ENCODE measurements at places on chromosomes 3 and 15. TPM values are rescaled to one million over a fixed set of nuclear protein-coding genes. Genes with fewer than 3 reads are reported as not detected.

FETUB gene
- total RNA-seq: not detected

DNA sequence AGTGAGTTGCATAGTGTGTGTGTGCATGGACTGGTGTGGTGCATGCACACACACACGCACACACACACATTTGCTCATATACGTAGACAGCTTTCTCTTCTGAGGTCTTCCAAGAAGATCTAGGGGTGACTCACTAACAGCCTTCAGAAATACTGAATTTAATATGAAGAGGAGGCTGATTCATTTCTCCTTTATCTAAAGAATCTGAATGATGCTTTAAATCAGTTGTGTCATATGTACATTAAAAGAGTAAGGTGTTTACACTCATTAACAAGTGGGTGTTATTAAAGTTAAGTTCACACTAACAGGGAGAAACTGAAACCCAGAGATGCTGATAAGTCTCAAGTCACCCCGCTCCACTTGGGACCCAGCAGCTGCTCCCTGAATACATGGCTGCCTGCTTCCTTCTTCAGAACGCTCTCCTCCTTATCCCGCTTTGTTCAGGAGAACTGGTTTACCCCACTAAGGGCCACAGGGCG, 22.0 kb downstream of the TMPRSS7 start:
- DNase-seq: no peak

DNA sequence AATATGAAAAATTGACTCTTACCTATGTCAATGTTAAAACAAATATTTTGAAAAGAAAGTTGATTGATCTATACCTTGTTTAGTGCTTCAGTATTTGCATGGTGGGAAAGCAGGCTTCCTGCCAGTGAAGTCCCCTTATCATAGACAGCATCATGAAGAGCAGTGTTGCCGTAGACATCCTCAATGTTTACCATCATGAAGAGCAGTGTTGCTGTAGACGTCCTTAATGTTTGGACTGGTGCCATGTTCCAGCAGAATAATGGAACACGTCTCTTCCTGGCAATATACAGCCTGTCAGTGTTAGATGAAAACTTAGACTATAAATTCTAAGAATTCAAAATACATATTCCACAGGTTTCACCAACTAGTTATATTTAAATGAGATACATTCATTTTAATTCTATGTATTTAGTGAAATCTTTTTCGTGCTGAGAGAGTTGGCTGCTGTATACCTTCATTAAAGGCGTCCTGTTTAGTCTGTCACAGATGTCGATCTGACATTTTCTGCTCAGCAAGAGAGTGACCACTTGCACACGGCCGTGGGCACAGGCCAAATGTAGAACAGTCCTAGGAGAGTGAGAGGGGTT, 116.8 kb downstream of the LMLN start:
- DNase-seq: no peak

GRCh38 chr15:64930019-64930652, 18.4 kb downstream of the ANKDD1A start:
- DNase-seq: no peak

DNA sequence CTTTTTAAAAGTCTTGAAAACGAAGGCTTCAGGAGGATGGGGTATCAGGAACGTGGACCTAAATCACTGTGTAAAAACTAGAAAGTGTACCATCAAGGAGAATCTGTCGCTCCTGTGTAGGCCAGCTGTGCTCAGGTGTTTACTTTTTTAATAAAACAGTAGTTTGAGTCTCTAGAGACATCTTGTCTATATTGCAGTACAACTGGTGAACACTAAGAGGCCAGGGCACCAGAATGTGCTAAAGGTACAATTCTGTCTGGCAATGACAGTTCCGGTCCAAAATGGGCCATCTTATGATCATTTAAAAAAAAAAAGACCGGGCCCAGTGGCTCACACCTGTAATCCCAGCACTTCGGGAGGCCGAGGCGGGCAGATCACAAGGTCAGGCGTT, 61.8 kb upstream of the MCF2L2 start:
- DNase-seq: no peak

DNA sequence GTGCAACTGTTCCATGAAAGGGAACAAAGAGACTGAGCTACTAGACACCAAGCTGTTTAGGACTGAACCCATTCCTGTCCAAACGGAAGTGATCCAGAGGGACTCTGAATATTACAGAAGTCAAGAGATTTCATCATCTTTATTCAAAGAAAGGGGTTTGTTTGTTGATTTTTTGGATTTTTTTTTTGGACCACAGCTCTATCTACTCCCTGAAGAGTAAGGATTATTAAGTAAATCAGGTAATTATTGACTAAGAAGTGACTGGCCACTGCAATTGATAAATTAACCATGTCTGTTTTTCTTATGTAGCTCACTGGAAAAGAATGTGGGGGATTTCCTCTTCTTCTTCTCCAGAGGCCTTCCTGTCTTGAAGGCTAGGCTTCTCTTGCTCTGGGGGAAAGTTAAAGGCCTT, 146.6 kb upstream of the TPM1 start:
- no peak for DNase-seq

All from thyroid gland (tissue), 4 donors.